NCI-H1417 treated with DMSO at 0.1 percent for 48 hours (cell line): ENCODE measurements at places on chromosomes 11 and 22.

GRCh38 chr11:16881074-16881709 is 133.0 kb downstream of the PLEKHA7 start:
- DNase-seq, result no peak

- no peak for DNase-seq
Observed at GRCh38 chr11:83827940-83828554, 541.9 kb upstream of the CCDC90B start.

- DNase-seq, result no peak
Observed at GRCh38 chr11:112085822-112086421, 634 bp downstream of the TIMM8B start.

- no peak for DNase-seq
Observed at GRCh38 chr11:113203141-113203753, 111.1 kb upstream of the TTC12 start.

DNA sequence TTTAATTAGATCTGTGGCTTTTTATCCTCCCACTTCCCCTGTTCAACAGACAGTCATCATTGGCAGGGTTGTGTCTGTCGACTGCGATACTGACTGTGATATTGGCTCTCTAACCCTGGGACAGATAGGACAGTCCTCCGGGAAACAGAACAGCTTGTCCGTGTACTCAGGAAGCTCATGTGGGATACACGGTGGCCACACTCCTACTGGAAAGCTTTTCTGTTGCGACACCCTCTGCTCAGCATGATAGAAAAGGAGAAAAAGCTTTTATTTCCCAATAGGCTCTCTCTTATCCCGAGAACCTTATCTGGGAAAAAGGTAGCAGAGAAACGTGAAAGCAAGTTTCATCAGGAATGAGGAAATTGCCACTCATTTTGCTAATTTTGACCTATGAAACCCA is 60.4 kb upstream of the HSPA8 start:
- no peak for DNase-seq

GRCh38 chr11:21921151-21921550 is 271.7 kb upstream of the ANO5 start:
- DNase-seq, result no peak

GRCh38 chr22:46088541-46089311 is 61.6 kb upstream of the PPARA start:
- no peak for DNase-seq

- no peak for DNase-seq
Observed at GRCh38 chr11:9838961-9839360, 175.1 kb downstream of the SWAP70 start.

GRCh38 chr22:22527312-22527711 is 7.2 kb upstream of the ZNF280A start:
- no peak for DNase-seq

GRCh38 chr22:24157822-24158135 is 23.5 kb upstream of the SUSD2 start:
- no peak for DNase-seq

DNA sequence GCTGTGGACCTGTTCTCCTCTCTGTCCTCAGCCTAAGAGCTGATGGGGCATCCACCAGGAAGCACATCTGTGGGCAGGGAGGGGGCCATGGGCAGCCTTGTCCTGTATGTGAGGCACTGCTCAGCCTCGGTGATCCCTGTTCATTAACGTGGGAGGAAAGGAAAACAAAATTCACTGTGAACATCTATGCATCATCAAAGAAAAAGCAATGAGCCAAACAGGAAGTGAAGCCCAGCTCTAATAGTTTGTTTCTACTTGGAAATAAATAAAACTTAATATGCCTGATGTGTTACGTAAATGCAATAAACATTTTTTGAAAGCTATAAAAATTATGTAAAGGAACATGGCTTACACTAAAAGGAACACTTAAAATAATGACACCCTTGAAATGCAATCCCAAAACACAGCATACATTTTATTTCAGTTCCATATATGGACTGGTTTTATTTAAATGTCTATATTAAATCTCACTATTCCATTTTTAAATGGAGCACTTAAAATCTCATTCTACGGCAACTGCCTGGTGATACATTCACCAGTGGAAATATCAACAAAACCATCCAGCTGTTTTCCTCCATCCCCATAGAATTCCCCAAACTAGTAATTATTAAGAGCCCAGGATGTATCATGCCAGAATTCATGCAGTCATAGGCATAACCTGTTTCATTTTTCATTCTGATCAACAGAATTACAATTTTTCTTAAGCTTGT is 78.3 kb downstream of the ZNF280B start:
- DNase-seq, result no peak

DNA sequence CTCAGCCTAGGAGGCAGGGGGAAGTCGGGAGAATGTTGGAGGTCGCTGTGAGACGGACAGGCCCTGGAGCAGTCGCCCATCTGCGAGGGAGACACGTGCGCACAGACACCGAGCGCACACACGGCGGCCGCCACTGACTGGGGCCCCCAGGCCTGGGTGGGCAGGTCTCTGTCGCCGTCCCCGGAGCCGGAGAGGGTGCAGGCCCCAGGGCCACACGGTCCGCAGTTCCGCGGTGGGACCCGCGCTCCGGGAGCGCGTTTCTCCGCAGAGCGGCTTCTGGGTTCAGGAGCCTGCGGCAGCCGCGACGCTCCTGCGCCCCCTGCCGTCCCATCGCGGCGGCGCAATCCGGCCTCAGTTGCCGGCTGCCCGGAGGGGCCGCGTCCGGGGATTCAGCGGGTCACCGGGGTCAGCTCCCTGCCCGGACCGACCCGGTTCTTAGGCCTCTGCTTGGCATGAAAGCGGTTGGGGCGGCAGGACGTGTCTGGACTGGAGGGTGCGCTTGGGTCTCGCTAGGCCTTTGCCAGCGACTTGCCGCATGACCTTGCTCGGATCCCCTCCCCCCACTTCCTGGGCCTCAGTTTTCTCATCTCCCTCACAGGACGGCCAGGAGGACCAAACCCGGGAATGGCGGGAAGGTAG is 31.2 kb downstream of the PDE2A start:
- no peak for DNase-seq

DNA sequence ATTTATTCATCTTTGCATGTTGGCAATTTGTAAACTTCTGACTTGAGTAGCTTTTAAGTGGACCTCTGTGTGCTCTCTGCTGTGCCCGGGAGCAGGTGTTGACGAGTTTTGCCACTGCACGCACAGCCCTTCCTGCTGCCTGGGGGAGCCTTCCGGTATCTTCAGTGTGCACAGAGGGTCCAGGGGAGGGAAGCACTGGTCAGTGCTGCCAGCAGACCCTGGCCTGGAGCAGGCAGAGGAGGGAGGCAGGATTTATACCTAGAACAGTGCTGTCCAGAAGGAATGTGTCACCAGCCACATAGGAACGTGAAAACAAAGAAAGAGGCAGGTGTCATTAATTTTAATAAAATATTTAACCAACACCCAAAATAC is 403.6 kb downstream of the TBC1D22A start:
- peak; percentile 22 for DNase-seq

GRCh38 chr11:14358729-14359439 is at the start of gene RRAS2:
TSS of gene RRAS2 (minus strand) at chr11:14359183. CDS start at chr11:14358870, 313 bp downstream.
- DNase-seq, result no peak

DNA sequence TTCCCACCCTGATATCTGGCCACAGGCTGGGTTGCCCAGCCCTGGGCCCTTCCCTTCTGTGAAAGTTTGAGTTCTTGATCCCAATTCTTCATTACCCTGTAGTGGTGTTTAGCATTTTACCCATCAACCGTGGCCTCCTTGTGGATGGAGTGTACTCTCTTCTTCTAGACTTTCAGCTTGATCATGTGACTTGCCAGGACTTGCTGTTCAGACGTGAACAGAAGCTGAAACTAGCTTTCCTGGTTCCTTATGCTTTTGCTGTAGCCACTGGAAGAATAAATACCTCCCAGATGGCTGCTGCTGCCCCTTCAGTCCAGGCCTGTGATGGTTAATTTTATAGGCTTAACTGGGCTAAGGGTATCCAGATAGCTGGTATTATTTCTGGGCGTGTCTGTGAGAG is 32.7 kb upstream of the DAGLA start:
- DNase-seq, result no peak

- no peak for DNase-seq
Observed at GRCh38 chr11:17531071-17531600, 13.1 kb downstream of the USH1C start.

- no peak for DNase-seq
Observed at GRCh38 chr11:36540998-36541397, 26.8 kb upstream of the RAG1 start.

DNA sequence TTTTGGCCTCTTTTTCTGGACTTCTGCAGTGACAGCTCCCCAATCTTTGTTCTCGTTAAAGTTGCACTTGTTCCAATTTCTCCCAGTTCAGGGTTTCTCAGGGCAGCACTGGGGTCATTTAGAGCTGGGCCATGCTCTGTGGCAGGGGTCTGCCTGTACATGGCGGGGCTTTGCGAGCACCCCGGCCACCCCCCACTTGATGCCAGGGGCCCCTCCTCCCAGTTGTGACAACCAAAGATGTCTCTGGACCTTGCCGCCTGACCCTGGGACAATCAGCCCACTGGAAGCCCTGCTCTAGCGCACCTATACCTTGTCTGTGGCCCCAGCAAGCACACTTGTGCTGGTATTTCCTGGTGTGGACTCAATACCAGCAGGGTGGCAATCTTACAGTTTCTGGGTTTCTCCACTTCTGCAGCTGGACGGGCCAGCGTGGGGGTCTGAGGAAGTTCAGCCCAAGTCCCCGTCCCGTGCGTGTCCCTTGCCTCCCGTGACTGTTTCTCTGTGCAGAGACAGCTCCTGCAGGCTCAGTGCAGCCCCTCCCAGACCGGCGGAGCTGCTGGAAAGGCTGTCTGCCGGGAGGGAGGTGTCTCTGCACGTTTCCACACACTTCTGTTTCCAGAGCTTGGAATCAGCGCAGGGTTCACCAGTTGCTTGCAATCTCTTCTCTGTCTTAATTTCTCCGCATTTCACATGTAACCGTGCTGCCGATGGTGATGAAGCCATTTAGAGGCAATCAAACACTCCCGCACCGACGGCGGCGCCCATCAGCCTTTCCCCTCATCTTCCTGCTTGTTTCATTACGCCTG is 1328.9 kb downstream of the BRD1 start:
- no peak for DNase-seq

GRCh38 chr11:108966206-108966605 is 301.3 kb downstream of the DDX10 start:
- no peak for DNase-seq

GRCh38 chr11:63262547-63262946 is 19.1 kb upstream of the SLC22A25 start:
- no peak for DNase-seq

GRCh38 chr11:75423721-75424120 is 9.3 kb downstream of the KLHL35 start:
- DNase-seq, result no peak

DNA sequence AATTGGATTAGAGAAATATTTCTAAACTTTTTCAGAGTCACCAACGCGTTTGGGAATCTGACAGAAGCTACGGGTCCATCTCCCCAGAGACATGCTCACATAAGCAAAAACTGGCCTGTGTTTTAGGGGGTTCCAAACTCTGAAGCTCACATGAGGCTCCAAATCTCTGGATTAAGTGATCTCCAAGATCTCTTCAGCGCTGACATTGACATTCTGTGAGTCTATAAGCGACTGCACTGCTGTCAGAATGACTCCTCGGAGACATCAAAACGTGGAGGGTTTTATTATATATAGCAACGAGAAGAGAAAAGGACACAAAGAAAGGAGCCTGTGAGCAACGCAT is 642 bp upstream of the SIK2 start:
- DNase-seq, result no peak

DNA sequence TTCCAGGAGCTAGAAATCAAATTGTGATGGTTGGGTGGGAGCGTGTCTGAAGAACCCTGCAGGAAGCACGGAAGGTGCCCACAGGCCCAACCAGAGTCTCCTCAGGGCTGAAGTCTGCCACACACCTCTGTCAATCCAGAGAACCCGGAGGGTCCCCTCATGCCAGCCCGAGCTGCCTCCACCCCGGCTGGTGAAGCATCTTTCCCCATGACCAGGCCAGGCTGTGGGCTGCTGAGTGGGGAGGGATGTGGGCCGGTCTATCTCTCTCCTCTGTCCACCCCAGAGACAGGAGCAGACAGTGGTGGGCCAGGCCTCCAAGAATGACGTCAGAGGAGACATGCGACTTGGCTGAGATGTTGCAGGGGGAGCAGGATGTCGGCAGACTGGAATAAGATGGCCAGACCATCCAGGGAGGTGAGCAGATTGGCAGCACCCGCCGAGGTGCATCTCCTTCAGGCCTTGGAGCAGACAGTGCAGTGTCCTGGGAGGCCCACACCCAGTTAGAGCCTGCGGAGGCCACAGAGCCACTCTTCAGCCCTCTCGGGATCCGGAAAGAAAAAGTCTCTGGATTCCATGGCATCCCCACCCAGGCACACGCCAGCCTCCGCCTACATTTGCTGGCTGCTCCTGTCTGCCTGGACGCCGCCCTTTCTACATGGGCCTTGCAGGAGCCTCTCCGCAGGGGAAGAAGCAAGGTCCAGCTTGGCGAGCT is 1524.9 kb downstream of the BRD1 start:
- DNase-seq, result no peak

- DNase-seq, result no peak
Observed at GRCh38 chr11:2148595-2148994, 9.4 kb upstream of the IGF2 start.

DNA sequence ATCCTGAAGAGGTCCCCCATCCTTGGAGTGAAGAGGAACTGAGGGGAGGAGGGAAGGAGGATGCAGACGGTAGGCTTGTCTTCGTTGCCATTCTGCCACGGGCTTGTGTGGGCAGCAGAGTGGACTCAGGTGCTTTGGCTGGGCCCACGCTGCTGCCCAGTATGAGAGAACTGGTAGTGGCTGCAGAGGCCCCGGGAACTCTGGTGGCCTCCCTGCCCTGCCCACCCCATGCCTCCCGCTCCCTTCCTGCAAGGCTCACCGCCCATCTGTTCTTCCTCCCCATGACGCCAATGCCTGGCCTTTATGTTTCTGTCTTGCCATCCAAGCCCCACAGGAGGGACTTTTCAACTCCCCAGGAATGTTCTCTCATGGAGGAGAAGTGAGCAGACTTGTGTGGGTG is 157.4 kb downstream of the DSCAML1 start:
- DNase-seq, result no peak

- DNase-seq, result no peak
Observed at GRCh38 chr11:111834432-111835163, 36.8 kb downstream of the ALG9 start.

DNA sequence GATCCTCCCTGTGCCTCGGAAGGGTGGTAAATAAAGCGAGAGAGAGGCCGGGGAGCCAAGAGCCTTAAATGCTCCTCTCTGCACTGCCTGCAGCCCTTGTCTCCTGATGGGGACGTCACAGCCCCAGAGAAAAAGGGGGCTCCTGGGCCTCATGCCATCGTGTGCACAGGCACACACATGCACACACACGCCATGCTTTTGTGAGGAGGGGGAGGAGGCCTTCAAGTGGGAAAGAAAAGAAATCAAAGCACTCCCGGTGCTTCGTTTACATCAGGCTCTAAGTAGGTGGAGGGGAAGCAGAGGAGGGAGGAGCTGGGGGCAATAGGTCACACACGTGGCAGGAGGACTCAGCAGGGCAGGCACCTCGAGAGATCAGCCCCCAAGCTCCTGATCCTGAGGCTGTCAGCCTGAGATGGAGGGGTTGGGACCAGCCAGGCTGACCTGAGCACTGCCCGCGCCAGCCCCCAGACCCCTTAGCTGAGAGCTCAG is 68.2 kb upstream of the NECTIN1 start:
- no peak for DNase-seq

- no peak for DNase-seq
Observed at GRCh38 chr22:22155146-22155545, 89.4 kb upstream of the VPREB1 start.
